ENCODE measurements at places on chromosomes 3 and 15.

- ATAC-seq, result no peak
These were observed 27.3 kb downstream of the NEO1 start for GRCh38 chr15:73079565-73079964.

GRCh38 chr15:66644869-66645268, 57.2 kb upstream of the SMAD6 start:
- ATAC-seq, result no peak

- ATAC-seq, result no peak
These were observed 492.4 kb upstream of the FRG2C start for GRCh38 chr3:75171630-75172230.

DNA sequence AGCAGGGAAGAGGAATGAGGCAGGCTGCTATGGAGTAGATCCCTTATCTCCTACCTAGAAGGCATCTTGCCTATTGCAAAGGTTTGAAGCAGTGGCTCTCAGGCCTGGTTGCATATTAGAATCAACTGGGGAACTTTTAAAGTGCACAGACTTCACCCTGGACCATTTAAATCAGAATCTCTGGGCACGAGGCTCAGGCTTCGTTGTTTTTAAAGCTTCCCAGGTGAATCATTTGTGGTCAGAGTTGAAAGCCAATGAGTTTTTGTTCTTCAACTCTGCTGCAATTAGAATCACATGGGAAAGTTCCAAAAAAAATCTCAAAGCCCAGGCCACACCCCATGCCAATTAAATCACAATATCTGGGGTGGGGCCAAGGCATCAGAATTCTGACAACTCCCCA, 773.1 kb downstream of the AGBL1 start:
- no peak for ATAC-seq

DNA sequence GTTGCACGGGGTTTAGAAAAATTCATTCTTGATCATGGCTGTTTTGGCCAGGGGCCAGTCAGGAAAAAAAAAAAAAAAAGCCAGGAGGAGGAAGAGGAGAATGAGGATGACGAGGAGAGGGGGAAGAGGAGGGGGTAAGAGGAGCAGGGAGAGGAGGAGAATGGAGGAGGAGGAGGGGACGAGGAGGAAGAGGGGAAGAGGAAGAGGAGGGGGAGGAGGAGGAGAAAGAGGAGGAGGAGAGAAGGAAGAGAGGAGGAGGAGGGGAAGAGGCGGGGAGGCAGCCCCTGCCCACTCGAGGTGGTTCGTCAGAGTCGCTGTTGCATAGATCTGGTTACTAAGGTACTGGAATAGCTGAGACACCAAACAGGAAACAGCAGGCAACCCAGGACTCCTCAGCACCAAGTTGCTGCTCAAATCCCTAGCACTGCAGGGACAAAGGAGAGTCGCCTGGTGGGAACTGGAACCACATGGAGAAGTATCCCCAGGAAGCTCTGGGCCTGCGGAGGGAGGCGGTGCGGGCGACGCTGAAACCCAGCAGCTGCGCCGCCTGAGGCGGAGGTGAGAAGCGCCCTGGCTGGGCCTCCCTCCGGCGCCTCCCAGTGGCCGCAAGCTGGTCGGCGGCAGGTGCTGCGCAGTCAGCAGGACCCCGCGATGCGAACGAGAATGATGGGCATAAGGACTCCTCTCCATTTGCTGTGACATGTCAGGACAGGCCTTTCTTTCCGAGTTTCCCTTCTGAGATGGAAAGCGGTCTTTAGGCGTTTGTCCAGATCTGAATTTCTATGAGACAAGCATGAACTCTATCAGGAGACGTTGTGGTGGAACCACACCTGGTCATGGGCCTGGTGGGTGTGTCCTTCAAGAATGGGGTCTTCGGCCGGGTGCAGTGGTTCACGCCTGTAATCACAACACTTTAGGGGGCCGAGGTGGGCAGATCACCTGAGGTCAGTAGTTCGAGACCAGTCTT, 17.5 kb downstream of the FAM240A start:
- ATAC-seq, result peak; percentile 91

DNA sequence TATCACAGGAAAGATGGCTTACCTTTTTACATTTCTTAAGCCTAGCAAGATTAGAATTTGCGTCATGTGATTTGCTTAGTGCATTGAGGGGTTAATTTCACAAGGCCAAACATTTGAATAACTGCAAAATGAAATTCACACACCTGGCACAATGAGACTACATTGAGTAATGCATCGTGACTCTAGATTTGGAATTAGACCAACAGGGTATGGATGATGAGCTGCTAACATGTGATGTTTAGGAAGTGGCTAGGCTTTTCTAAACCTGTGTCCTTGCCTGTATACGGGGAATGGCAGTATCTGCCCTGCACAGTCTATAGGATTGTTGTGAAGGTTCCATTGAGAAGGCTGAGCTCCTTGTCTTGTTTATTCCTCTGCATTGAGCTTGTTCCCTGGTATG, 160.1 kb downstream of the MFSD1 start:
- ATAC-seq, result no peak

DNA sequence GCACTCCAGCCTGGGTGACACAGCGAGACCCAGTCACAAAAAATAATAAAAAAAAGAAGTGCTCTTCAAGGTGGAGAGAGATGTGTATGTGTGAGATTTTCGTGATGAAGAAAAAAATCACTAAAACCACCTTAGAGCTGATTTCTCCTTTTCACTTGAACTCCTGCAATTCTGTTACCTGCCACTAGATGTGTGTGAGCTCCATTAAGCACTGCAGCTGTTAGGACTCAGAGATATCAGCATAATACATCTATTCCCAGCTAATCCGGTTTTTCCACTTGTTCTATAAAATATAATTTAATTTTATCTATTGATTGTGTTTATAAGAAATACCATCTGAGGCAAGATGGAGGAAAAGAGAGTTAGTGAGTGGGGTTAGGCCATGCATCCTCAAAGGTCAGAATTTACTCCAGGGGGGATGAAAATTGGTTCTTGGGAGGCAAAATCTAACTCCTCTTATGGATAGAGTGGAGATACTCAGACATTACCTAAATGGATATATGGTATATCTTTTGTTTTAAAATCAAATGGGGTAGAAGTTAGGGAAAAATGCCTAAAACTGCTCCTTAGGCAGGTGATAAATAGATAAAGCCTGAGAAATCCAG, 152.7 kb downstream of the IL20RB start:
- ATAC-seq, result no peak

- ATAC-seq, result no peak
These were observed 14.1 kb downstream of the SYNM start for GRCh38 chr15:99118801-99119546.

GRCh38 chr15:78620527-78621421, at the start of gene CHRNA3:
TSS of gene CHRNA3 (minus strand) at chr15:78620996. CDS start at chr15:78620794, 202 bp downstream.
- no peak for ATAC-seq

Measured in stimulated activated memory B cell treated with anti-CD40 and anti-IgM and Interleukin-4, amounts not matched to agents 10 μg/mL and 1 μg/mL and 100 μg/mL, for 72 hours (primary cell).